ENCODE measurements at places on chromosomes 4 and X.

GRCh38 chrX:136825771-136826170 is 45.0 kb upstream of the ARHGEF6 start:
- no peak for DNase-seq

- DNase-seq = no peak
These were observed 91.5 kb upstream of the DHRSX start for GRCh38 chrX:2592279-2592678.

DNA sequence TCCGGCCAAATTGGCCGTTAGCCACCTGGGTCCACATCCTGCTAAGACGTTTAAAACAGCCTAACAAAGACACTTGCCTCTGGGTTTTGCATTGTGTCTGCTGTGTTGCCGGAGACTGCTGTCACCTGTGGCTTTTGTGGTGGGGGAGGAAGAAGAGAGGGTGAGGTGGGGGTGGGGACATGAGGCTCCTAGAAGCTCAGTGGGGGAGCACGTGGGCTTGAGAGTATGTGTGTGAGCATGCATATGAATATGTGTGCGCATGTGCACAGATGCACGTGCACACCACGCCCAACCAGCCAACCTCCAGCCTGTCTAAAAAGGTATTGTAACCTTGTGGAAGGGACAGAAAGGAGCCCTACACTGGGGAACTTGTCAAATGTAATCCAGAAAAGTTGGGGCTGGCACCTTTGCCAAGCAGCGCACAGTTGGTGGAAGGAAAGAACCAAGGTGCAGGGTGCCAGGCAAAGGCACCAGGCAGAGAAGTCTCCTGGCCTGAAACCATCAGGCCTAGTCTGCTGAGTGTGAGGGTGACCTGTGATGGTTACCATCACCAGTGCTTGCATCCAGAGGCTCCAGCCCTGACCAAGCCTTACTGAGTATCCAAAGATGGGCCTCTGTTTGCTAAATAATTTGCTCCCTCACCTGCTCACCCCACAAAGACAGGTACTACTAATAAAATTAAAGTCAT is 10.1 kb upstream of the SASH3 start:
- no peak for DNase-seq

- DNase-seq = no peak
These were observed 1181.1 kb upstream of the PCDH7 start for GRCh38 chr4:29538889-29539646.

- no peak for DNase-seq
These were observed 100.6 kb downstream of the ADRA2C start for GRCh38 chr4:3866813-3867129.

GRCh38 chrX:119488749-119489148 is 20.5 kb downstream of the SLC25A5 start:
- DNase-seq = peak; percentile 42

GRCh38 chrX:123169247-123169901 is 14.7 kb upstream of the GRIA3 start:
- DNase-seq = no peak

GRCh38 chrX:107205770-107206696 is at the start of the genes DNAAF6 and NUP62CL:
Gene DNAAF6 (plus strand): TSS chrX:107206611. CDS start chrX:107212876, 6,265 bp downstream.
Gene NUP62CL (minus strand): TSS chrX:107206433. CDS start chrX:107175146, 31,287 bp downstream.
- DNase-seq = peak; percentile 55

GRCh38 chr4:41646862-41647261 is 101.7 kb downstream of the PHOX2B start:
- DNase-seq = no peak

DNA sequence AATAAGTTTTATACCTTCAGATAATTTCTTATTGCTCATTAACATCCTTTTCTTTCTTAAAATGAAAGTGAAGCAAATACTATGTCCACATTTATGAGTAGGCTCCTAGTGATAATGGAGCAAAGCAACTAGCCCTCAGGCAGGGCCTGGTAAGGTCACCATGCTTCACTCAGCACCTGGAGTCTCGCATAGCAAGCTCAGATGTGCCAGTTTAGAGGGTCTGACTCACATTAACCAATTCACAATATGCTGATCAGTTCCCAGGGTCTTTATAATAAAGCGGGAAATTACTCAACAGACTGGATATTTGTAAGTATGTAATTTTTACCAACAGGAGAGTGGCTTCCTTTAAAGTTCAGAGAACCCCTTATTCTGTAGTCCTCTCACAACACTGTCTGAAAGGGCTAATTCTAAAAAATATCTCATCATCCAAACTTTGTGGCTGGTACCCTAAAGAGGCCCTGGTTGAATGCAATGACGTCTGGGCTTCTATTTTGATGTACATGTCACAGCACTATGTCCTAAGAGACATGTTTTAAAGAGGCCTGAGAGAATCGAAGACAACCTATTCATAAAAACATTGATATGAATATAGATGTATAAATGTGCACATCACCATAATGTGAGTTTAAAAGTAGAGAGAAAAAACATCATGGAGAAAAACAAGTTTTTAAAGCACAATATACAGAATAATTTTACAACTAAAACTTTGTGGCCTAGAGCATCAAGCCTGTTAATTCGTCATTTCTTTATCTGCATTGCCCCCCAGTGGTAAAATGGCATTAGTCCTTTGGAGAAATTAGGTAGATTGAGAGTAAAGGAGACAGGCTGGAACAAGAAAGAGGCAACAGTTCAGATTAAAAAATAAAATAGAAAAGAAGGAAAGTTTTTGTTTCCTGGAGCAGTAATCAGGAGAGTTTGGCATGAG is 44.3 kb downstream of the IL21 start:
- DNase-seq = peak; percentile 10

GRCh38 chrX:120304256-120304655 is 7.0 kb downstream of the TMEM255A start:
- DNase-seq = no peak

DNA sequence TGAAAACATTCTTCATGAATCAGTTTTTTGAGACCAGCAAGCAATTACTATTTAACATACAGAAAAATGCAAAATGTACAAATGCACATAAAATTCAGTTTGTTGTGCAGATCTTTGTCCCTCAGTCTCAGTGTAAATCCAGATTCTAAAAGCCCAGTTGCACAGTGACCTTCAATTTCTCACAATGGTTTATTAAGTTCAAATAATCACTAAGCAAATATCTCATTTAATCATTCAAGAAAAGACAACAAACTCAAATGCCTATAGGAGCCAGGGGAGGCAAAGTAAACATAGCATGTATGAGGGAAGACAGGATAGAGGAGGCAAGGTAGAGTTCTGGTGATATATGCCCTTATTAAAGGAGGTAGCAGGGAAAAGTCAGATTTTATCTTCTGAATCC is 82.8 kb downstream of the PPP3CA start:
- no peak for DNase-seq

DNA sequence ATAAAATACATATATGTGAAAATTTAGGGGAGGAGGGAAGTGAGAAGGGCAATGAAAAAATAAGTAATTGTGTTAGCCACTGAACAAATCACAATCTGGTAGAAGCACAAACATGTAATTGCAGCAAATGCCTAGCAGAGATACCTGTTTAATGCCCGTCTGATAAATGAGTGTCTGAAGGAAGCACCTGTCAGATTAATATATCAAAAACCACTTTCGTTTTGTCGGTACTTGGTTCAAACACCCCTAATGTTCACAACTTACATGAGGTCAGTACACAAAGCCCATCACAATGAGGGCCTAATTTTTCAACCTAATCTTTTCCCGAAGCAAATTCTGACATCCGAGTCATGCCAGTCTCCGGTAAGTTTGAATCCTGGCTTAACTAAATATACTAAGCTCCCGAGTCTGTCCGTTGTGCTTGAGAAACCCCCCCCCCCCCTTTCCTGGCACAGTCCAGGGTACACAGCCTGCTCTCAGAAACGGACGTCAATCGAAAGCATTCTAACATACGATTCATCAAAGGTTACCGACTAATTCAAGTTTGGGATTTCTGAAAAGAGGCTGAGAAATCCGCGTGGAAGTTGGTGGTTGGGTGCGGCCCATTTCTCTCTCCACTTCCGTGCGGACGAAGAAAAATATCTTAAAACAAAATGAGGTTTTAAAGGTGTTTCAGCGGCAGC is 758 bp downstream of the SDAD1 start:
- no peak for DNase-seq

- DNase-seq = no peak
These were observed 409.2 kb downstream of the CCSER1 start for GRCh38 chr4:90536408-90536807.

GRCh38 chr4:93771640-93772411 is 56.7 kb upstream of the ATOH1 start:
- no peak for DNase-seq

DNA sequence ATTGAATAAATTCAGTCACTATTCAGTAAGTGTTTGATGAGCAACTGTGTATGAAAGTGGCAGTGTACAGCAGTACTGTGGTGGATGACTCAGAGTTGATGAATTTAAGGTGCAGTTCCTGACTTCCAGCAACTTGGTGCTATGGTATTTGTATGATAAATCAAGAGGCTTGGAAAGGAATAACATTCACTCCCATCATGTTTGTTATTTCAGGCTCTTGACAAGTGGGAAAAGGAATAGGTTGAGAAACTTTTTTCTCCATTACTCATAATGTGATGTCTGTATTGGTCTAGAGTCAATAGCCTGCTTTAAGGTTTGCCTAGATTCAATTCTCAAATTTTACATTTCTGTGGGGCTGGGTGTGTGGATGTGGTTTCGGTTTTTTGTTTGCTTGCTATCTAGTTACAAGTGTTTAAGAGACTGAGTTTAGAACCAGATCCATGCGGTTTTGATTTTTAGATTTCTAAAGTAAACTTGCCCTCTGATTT is 35.1 kb upstream of the CYP2U1 start:
- no peak for DNase-seq

DNA sequence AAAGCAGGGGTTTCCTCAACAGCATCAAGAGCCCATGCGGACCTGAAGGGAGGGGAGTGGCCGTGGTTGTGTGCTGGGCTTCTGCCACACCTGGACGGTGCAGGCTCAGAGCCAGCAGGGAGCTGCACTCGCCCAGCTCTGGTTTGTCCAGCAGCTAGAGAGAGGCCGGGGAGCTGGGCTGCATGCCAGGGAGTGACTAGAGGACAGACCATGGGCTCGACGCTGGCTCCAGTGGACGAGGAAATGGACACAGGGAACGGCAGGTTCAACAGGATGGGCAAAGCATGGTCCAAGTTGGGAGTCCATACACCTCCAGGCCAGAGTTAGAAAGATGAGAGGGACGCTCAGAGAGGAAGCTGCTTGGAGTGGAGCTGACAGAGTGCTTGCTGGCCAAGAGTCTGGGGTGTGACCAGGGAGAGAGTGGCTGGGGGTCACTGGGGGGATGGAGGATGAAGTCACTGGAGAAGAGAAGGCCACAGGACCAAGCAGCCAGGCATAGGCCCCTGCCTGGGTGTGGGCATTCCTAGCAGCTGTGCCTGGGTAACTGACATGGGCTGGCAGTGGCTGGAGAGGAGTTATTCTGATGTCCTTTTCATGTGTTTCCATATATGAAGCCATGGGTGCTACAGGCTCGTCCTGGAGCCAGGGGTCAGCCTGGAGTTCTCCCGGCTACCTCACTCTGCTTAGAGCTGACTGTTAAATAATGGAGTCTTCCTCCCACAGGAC is 42.8 kb downstream of the HTT-AS start:
- DNase-seq = no peak

- no peak for DNase-seq
These were observed 204.4 kb downstream of the PARM1 start for GRCh38 chr4:75137302-75137701.

DNA sequence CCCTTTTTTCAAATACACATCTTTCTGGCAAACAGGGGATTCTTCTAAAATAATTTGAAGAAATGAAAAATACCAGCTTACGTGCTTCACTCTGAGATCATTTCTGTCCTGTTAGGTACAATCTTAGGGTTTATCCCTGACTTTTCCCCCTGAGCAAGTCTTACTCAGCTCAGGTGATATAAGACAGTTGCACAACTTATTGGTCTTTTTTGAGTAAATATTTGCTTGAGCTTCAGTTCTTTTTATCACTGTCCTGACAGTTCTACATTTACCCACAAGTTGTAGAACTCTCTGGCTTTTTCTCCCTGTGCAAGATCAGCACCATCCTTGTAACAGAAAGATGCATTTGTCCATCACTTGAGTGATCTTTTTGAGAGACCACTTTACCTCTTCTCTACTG is 84.9 kb downstream of the MID1IP1 start:
- DNase-seq = no peak

- no peak for DNase-seq
These were observed 183.9 kb upstream of the PCDH7 start for GRCh38 chr4:30536231-30536630.

GRCh38 chrX:73561801-73562200 is 1.2 kb upstream of the CHIC1 start:
- DNase-seq = no peak

GRCh38 chrX:105263801-105264200 is 43.3 kb upstream of the TEX13A start:
- no peak for DNase-seq

GRCh38 chr4:148790691-148791090 is 348.5 kb upstream of the NR3C2 start:
- DNase-seq = no peak

DNA sequence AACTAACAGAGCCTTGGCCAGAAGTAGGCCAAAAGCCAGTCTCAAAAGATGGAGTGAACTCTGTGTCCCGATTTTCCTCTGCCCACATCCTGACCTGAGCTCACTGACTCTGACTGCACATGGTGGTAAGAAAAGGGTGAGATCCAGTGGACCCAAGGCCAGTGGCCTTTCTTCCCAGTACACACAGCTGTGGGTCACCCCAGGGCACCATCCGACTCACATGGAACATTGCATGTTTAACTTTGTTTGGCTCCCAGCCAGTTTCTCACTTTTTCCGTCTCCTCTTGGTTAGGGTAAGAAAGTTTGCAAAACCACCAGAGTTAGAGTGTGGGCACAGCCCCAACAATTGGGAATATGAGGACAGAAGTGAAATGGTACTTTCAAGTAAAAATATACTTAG is 69.8 kb downstream of the GAB1 start:
- no peak for DNase-seq

- no peak for DNase-seq
These were observed 152.8 kb upstream of the DIPK2B start for GRCh38 chrX:45353456-45353855.

DNA sequence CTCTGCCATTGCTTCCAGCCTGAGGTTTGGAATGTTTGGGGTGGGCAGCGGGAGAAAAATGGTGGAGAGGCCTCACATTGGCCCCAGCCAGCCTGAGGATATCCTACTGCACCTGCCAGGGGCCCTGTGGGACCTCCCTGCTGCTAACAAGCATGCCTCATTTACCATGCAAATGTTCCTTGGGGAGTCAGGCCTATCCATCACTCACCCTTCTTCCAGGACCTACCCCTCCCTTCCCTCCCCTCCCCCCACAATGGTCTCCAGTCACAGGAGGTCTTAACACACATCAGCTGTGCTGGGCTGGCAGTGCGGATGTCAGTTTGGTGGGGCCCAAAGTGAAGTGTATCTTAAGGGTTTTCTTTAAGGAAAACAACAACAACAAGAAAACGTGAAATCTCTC is 139.2 kb downstream of the SHOX start:
- no peak for DNase-seq

DNA sequence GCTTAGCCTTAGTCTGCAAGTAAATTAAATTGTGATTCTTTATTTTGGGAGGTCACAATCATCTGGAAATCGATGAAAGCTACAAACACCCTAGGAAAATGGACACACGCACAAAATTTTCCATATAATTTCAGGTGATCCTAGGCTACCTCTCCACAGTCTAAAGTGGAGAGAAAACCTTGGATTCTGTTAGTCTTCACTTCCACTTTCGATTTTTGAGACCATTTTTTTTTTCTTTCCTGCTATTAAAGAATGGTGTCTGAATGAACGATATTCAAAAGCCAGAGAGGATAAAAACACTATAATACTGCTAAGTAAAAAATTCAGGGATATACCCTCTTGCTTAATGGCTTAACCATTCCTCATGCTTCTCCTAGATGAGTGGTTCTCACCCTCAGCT is 1.7 kb downstream of the FBXL5 start:
- DNase-seq = no peak

- DNase-seq = no peak
These were observed 29.6 kb downstream of the TRIM2 start for GRCh38 chr4:153233761-153234371.

Measured in neural crest cell (in vitro differentiated cells).